HCEC 1CT (cell line): ENCODE measurements at places on chromosomes 3 and 15.
A peak's percentile ranks its signal among the peaks of the same experiment; 100 is the strongest.

DNA sequence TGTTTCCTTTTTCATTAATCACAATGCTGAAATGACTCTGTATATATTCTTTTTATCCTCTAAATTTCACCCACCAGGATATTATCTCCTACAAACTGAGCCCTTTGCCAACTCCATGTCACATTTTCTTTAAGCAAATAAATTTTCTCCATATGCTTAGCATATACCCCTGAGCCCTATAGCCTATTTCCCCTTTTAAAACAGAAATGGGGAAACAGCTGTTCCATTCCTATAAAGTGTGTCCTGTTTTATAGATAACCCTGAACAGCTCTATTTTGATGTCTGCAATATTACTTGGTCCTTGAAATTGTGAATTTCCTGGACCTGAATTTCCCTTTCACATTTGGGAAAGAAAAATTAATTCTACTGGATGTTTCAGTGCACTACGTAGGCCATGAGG lies 15.6 kb upstream of the FILIP1L start:
- DNase-seq, result no peak

- no peak for DNase-seq
Measured at GRCh38 chr3:19436746-19437145, 288.4 kb downstream of the KCNH8 start.

- peak; percentile 88 for DNase-seq
Measured at GRCh38 chr3:155416500-155417118, 123.1 kb upstream of the STRIT1 start.

GRCh38 chr3:195790901-195791300 lies 20.8 kb downstream of the MUC4 start:
- DNase-seq, result no peak

GRCh38 chr3:34248352-34248751 lies 449.9 kb downstream of the PDCD6IP start:
- DNase-seq, result no peak

DNA sequence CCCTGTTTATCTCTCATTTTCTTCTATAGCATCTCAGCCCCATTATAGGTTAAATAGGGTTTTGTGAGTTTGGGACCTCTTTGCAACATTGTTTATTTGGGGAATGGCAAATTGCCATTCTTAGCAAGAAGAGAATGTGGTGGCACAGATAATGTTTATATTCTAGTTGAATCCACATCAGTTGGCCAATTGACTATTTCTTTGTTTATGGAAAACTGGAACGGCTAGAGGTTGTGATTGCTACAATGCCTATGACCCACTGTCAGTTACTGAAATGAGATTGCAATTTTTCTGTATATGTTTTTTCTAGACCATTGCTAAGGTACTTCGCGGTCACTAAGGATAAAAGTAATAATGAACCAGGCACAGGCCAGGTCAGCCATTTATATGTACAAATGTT lies 44.6 kb upstream of the CFAP20DC start:
- no peak for DNase-seq

GRCh38 chr3:182682263-182683241 lies 110.8 kb upstream of the ATP11B start:
- DNase-seq, result no peak

GRCh38 chr15:39511916-39512260 lies 69.0 kb upstream of the THBS1 start:
- peak; percentile 13 for DNase-seq

- peak; percentile 73 for DNase-seq
Measured at GRCh38 chr3:132721479-132722164, 587 bp downstream of the NPHP3 start.

DNA sequence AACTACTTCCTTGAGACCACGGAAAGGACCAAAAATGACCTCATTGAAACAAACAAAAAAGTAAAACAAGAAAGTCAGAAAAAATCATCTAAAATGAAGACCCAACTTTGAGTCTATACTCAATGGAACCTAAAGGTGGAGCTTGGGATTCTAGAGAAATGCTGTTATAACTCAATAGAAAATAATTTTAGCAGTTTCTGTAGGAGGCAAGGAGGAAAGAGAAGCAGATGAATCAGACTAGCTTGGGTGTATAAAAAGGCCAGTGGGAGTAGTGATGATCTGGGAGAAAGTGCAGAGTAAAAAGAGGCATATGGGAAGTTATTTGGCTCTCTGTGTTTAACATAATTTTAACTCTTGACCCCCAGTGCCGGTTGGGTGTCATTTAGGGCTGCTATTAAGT lies 94.4 kb downstream of the TMCO5A start:
- DNase-seq, result peak; percentile 36

- DNase-seq, result no peak
Measured at GRCh38 chr3:157746391-157746790, 243.2 kb upstream of the VEPH1 start.

GRCh38 chr15:76345583-76345879 lies 9.0 kb downstream of the ISL2 start:
- DNase-seq, result no peak

GRCh38 chr3:60133269-60134162 lies 1083.7 kb upstream of the CFAP20DC start:
- DNase-seq, result no peak

DNA sequence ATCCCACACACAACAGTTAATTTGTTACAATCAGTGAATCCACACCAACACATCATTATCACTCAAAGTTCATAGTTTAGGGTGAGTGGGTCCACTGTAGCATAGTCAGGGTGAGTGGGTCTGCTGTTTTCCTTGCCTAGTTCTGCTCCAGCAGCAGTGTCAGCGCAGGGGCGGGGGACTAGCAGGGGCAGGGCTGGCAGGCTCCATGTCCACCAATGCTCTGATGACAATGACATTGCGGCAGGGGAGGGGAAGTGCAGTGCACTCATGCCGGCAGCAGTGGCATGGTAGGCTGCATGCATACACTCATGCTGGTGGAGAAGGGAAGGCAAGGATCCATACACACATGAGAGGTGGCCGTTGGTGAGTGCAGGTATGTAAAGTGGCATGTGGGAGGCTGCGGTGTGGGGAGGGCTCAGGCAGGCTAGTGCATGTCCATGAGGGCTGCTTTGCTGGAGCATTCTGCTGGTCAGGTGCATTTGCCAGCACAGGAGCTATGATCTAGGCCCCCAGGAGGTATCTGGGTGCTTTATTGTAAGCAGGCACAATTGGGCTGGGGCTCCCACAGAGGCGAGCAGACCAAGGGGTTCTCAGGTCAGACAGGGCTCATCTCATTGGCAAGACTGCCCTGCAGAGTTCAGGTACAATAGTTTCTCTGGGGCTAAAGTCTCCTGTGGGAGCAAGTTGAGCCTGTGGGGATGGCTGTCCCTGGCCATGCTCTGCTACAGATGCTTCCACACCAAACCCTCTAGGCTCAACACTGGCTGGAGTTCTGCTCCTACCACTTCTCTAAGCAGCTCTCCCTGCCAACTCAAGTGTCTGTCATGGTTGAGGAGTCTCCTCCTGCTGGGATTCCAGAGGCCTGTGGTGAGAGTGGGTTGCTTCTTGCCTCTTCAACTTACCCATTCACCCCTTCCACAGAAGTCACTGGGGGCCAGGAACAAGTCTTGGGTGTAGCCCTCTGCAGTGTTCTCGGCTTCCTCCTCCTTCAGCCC lies 81.3 kb downstream of the KCNAB1 start:
- no peak for DNase-seq

GRCh38 chr15:98177966-98178592 lies 217.6 kb downstream of the ARRDC4 start:
- peak; percentile 13 for DNase-seq

DNA sequence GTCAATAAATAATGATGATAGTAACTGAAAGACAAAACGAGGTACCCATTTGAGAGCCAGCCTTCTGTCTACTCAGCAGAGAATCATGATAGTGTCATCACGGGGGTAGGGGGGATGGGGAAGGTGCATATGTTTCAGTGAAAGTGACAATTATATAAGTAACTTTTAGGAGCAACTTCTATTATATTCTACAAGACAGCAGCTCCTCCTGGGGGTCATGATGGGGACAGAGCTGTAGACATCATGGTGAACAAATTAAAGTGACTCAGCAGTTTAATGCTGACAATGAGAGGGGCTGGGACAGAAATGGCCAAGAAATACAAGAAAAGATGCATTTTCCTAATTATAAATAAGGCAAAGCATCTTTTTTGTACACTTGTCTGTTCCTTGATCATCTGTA lies 11.8 kb downstream of the CAPN3 start:
- peak; percentile 44 for DNase-seq

DNA sequence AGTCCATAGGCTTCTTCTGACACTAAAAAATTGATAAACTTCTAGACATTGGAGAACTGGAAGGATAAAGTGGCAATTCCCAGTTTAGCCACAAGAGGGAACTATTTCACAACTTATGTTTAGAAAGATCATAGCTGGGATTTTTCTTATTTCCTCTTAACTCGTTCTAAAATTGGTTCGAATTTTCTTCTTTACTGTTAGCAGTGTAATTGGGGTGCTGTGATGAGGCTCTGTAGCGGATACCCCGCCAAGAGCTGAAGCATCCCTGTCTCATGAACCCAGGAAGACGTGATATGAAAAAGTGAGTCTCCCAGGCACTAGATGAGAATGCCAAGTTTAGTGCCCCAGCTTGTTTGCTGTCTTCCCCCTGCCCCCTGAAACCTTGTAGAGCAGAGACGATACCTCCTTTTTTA lies 85.1 kb downstream of the PDCD6IP start:
- peak; percentile 36 for DNase-seq

GRCh38 chr15:90610190-90610589 lies 80.5 kb downstream of the CRTC3 start:
- peak; percentile 76 for DNase-seq

GRCh38 chr3:123780656-123781055 lies 103.5 kb downstream of the MYLK start:
- DNase-seq, result peak; percentile 41

GRCh38 chr15:77980098-77980497 lies 97.4 kb downstream of the TBC1D2B start:
- DNase-seq, result no peak

- DNase-seq, result no peak
Measured at GRCh38 chr3:149476225-149476624, 1.7 kb downstream of the TM4SF4 start.

DNA sequence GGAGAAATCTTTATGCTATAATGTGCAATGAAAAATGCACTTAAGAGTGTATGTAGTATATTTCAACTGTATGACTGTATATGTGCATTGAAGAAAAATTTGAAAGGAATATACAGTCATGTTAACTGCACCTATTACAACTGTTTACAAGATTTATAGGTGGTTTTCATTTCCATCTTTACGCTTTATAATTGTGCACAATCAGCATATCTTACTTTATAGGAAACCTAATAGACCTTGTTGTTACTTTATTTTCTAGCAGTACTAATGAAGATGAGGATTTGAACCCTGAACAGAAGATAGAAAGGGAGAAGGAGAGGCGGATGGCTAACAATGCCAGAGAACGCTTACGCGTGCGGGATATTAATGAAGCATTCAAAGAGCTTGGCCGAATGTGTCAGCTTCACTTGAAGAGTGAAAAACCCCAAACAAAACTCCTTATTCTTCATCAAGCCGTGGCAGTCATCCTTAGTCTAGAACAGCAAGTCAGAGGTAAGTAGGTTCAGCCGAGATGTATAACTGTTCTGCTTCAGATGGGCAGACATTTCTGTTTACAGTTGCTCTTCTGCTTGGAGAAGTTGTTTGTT lies 103.4 kb upstream of the CGNL1 start:
- DNase-seq, result no peak

- DNase-seq, result peak; percentile 93
Measured at GRCh38 chr3:45043728-45044299, 17.7 kb downstream of the CLEC3B start.

DNA sequence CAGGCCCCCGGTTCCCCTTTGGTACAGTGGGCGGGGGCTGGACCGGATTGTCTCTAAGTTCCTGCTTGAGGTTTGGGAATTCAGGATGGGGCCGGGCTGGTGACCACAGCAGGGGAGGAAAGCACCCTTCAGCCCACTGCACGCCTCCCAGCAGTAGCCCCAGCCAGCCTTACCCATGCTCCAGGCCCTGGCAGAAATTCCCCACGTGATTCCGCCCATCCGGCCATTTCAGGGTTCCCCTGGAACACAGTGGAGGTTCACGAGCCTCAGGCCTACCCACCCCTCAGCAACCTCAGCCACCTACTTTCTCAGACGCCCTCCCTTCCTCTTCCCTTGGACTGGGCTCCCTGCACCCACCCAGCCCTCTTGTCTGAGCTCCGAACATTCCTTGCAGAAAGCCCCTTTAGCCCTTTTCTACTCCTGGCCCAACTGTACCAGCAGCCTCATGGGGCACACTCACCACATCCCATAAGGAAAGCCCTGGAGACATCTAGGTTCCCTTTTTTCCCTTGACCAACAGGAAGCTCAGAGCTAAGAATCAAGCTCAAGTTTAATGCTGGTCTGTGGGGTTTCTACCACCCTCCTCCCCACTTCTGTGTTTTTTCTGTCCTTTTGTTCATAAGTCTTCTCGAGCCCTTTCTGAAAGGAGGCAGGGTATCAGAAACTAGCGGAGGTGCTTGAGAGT lies 11.5 kb downstream of the ALS2CL start:
- DNase-seq, result no peak
